ENCODE measurements at places on chromosomes 11 and 22. TPM values are rescaled to one million over a fixed set of nuclear protein-coding genes. Genes with fewer than 3 reads are reported as not detected.

- no peaks in the 10 kb centered on the region for H3K36me3 ChIP-seq
- H3K27me3 ChIP-seq, result no peaks in the 10 kb centered on the region
- no peak overlapping the region for H3K4me3 ChIP-seq
- H3K27ac ChIP-seq, result no peak overlapping the region
- no peak for DNase-seq
Observed at GRCh38 chr11:2325123-2325522, 23.3 kb downstream of the TSPAN32 start.

DNA sequence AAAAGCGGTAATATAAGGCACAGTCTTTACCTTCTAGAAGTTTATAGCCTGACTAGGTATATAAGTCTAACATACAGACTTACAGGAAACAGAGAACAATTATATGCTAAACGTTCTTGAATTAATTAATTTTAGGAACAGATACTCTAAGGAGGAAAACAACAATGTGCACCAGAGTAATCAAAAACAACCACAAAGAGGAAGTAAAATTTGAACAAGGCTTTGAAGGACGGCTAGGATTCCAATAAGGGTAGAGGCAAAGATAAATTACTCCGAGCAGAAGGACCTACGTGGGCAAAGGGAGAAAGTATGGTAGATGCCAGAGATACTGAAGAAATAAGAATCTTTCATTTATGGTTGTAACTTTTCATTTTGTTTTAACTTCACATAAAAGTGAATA lies 54.4 kb downstream of the ENTHD1 start:
- no peak for DNase-seq
- H3K27ac ChIP-seq, result no peak overlapping the region
- H3K27me3 ChIP-seq, result peaks cover 23% of the 10 kb centered on the region
- H3K36me3 ChIP-seq, result no peaks in the 10 kb centered on the region
- no peaks in the 10 kb centered on the region for H3K4me1 ChIP-seq

GRCh38 chr11:64369440-64370421 lies 10.8 kb downstream of the RPS6KA4 start:
- no peak overlapping the region for H3K27ac ChIP-seq
- H3K36me3 ChIP-seq, result peaks cover 67% of the 10 kb centered on the region
- H3K4me3 ChIP-seq, result no peak overlapping the region
- no peaks in the 10 kb centered on the region for H3K27me3 ChIP-seq

DNA sequence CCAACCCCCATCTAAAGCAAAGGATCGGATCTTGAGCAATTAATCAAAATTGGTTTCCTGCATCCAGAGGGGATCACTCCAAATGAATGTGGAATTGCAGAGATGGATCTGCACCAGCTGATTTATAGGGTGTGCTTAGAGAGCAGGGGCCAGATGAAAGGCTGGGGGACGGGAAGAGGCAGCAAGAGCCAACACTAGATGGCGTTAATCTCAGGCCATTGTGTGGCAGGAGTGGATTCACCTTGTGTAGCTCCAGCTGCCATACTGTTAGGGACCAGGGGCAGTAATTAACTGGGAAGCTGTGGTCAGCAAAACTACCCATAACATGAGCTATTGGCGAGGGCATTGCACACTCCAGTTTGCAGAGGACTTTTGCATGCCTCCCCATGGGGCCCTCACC lies 35.6 kb downstream of the SERPINH1 start:
- H3K4me3 ChIP-seq, result no peak overlapping the region
- no peaks in the 10 kb centered on the region for H3K36me3 ChIP-seq
- H3K27me3 ChIP-seq, result no peaks in the 10 kb centered on the region
- peaks cover 2% of the 10 kb centered on the region for H3K4me1 ChIP-seq

DNA sequence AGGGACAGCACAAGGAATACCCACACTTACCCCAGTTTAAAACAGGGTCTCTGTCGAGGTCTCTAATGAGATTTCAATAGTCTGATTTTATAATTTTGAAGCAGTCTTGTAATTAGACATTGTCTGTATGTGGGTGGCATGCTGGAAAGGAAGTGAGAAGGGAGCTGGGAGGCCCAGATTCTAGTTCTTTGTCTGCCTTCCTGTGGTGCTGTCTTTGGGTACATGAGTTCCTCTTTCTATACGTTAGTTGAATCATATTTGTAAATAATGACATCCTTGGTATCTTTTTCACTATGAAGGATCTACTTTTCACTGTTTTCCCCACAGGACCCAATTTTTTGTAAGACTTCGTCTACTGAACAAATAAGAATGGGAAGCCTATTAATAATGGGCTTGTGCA lies 42.0 kb upstream of the TENM4 start:
- DNase-seq, result no peak
- H3K36me3 ChIP-seq, result no peaks in the 10 kb centered on the region
- H3K4me3 ChIP-seq, result no peak overlapping the region
- no peaks in the 10 kb centered on the region for H3K27me3 ChIP-seq

XBP1 gene
- 143 TPM for total RNA-seq
